ENCODE measurements at places on chromosomes 13 and 19.

- DNase-seq = peak; percentile 74
Measured at GRCh38 chr19:12783849-12784393, 7.4 kb upstream of the JUNB start.

GRCh38 chr13:40193286-40194223 lies 472.9 kb downstream of the FOXO1 start:
- DNase-seq = no peak

- DNase-seq = peak; percentile 46
Measured at GRCh38 chr19:11673608-11674041, 65.1 kb downstream of the ZNF823 start.

GRCh38 chr19:51263808-51264207 lies 12.9 kb downstream of the SIGLECL1 start:
- DNase-seq = no peak

DNA sequence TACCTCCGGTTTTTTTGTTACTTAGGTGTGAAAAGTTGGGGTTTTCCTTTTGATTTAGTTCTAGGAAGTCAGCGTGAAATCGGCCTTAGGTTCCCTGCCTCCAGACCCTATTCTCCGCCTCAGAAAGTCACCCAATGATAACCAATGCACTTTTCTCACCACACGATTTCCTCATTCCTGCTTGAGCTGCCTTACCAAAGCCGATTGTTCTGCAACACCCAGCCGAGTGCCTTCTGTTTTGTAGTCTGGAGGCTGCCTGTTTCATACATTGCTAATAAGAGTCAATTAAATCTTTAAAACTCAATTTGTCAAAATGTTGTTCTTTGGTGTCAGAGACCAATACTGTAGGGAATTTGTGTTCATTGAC lies 39.7 kb downstream of the GJA3 start:
- no peak for DNase-seq

DNA sequence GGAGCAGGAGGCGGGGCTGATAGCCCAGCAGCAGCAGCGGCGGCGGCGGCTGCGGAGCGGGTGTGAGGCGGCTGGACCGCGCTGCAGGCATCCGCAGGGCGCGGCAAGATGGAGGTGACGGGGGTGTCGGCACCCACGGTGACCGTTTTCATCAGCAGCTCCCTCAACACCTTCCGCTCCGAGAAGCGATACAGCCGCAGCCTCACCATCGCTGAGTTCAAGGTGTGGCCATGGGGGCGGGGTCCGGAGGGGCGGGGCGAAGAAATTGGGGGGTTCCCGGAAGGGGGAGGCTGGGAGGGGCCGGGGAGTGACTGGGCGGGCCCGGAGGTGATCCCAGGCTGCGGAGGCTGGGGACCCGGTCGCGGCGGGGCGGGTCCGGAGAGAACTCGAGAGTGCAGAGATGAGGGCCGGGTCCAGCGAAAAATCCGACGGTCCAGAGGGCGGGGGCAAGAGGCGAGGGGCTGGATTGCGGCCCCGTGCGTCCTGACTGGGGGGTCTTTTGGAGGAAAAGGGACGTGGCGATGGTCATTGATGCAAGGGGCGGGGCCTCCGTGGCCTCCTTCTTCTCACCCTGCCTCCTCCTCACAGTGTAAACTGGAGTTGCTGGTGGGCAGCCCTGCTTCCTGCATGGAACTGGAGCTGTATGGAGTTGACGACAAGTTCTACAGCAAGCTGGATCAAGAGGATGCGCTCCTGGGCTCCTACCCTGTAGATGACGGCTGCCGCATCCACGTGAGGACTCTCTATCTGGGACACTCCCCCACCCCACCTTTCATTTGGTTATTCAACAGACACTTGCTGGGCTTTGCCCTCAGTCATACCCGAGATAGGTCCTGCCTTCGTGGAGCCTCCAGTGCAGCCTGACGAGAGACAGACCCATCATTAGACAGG lies at the start of gene TBCB:
TBCB (plus strand) TSS at position 16 of the 891 bp plus-strand sequence; CDS start at position 109, 93 bp downstream.
- DNase-seq = no peak

- no peak for DNase-seq
Measured at GRCh38 chr19:31943778-31944177, 401.6 kb upstream of the ZNF507 start.

GRCh38 chr13:93116809-93117208 lies 109.8 kb upstream of the GPC6 start:
- DNase-seq = no peak

- DNase-seq = no peak
Measured at GRCh38 chr13:110301606-110302553, 5.1 kb downstream of the COL4A1 start.

DNA sequence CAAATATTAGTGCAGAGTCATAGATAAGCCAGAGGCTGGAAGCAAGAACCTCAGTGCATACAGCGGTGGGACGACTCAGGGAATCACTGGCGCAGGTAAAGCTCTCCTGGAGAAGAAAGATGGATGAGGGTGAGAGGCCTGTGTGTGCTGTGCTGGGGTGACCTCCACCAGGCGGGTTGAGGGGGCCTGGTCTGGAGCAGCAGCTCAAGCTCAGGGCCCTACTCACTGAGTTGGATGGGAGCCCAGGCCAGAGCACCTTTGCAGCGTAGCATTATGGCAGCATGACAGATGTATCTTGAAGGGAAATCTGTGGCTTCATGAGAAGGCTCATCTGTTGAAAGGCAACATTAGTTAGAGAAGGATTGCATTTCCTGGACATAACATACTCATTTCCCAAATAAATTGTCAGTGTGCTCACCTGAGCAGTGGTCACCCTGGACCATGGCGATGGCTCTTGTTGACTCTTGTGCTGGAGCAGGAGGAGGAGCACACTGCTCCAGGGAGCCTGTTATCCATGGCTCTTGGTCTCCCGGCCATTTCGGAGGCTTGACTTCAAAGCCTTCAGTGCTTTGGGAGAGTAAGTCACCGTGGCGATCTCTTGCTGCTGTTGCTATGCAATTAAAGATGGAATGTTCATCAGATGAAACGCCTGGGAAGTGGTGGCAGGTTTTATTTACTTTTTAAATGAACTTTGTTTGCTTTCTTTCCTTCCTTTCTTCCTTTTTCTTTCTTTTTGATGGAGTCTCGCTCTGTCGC lies 25.0 kb downstream of the HNRNPM start:
- no peak for DNase-seq

DNA sequence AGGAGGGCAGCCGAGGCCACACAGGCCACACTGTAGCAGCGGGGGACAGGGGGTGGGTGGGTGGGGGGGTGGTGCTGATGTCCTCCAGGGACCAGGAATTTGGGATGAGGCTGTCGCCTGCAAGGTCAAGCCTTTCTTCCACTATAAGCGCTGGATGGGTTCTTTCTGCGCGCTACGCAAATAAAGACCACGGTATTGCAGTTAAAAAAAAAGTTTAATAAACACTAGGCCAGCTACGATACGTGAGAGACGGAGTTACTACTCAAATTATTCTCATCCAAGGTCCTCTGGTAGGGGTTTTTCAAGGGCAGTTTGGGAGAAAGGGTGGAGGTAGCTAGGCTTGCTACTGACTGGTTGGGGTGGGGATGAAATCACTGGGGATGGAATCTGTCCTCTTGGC lies 508 bp upstream of the ZNF44 start:
- DNase-seq = no peak

DNA sequence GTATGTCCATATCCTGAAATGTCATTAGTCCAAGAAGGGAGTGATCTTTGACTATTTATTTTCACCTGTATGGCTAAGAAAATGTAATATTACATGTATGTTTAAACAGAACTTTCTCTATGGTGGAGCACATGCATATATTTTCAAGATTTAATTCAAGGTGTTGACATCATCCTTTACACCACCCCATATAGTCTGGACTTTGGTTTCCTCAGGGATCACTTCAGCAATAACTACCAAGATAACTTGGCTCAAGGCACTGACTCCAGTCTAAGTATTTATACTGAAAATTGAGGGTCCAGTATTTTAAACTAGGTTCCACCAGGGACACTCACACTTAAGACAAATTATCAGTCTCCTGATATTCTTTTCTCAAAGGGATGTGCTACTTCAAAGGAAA lies 660.6 kb downstream of the EFNB2 start:
- DNase-seq = no peak

GRCh38 chr19:32866564-32867265 lies 2.9 kb downstream of the SLC7A9 start:
- no peak for DNase-seq

GRCh38 chr13:98468929-98469328 lies 108.0 kb downstream of the STK24 start:
- no peak for DNase-seq

DNA sequence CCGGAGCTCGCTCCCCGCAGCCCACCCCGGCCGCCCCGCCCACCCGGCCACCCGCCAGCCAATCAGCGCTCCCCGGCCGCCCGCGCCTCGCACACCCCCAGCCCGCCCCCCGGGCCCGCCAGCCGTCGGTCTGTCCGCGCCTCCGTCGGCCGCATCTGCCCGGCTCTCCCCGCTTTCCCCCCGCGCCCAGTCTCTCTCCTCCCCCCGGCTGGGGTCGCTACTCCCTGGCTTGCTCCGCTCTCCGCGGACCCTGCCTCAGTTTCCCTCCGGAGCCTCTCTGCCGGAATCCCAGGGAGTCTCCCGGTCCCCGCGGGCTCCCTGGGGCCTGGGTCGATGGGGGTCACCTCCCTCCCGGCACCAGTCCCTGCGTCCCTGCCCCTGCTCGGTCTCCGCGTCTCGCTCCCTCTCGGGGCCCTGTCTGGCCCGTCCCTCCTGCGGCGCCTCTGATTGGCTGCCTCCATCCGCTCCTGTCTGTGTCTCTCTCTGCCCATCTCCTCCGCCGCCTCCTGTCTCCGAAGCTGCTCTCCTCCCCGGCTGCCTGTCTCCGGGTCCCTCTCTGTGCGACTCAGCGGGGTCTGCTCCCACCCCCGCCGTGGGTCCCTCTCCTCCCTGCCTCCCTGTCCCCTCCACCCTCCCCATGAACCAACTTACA lies 484 bp downstream of the IL11 start:
- no peak for DNase-seq

- DNase-seq = no peak
Measured at GRCh38 chr13:33554919-33555791, 262.8 kb upstream of the RFC3 start.

- no peak for DNase-seq
Measured at GRCh38 chr13:26727122-26727521, 33.5 kb downstream of the GPR12 start.

GRCh38 chr19:29372091-29372415 lies 153.7 kb upstream of the VSTM2B start:
- DNase-seq = no peak

- peak; percentile 34 for DNase-seq
Measured at GRCh38 chr19:41821003-41821735, 23.3 kb downstream of the LYPD4 start.

DNA sequence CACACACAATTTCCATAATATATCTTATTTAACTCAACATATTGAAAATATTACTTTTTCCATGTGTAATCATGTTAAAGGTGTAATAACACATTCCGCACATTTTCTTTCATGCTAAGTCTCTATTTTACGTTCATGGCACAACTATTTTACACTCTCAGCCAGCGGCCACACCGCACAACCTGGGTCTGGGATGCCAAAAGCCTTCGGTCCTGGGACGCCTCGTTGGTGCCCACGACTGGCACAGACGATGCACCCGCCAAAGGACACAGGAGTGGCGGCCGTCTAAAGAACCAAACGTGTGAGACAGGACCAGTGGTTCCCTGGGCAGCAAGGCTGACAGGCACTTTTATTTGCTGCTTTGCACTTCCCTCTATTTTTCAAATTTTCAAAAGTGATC lies 10.0 kb upstream of the PROZ start:
- DNase-seq = no peak

GRCh38 chr19:29533578-29534544 lies 8.1 kb downstream of the VSTM2B start:
- DNase-seq = no peak

- DNase-seq = no peak
Measured at GRCh38 chr13:112454648-112455334, 78.6 kb downstream of the SPACA7 start.

DNA sequence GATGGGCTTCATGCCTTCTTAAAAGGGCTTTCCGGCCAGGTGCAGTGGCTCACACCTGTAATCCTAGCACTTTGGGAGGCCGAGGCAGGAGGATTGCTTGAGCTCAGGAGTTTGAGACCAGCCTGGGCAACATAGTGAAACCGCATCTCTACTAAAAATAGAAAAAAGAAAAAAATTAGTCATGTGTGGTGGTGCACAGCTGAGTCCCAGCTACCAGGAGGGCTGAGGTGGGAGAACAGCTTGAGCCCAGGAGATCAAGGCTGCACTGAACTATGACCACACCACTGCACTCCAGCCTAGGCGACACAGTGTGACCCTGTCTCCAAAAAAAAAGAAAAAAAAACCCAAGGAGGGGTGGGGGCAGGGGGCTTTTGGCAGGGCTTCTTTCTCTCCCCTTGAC lies 7.2 kb downstream of the CARS2 start:
- no peak for DNase-seq

GRCh38 chr13:51502153-51502651 lies 49.4 kb upstream of the INTS6 start:
- no peak for DNase-seq

GRCh38 chr13:21216332-21216731 lies 39.9 kb downstream of the MRPL57 start:
- no peak for DNase-seq

- DNase-seq = no peak
Measured at GRCh38 chr13:34000955-34001354, 183.0 kb downstream of the RFC3 start.

GRCh38 chr13:77558016-77558415 lies 22.5 kb downstream of the SCEL start:
- no peak for DNase-seq

DNA sequence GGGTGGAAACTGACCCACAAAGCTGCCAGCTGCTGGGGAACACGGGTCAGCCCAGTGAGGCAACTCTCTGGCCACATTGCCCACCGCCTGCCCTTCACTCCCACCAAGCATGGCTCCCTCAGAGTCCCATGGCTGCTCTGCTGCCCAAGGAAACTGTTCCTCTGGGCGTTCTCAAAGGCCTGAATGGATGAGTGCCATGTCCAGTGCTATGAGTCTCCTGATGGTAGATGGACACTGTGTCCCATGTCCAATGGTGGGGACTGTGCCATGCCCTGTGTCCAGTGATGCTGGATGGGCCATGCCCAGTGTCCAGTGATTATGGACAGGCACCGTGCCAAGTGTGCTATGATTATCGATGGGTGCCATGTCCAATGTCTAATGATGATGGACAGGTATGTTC lies 88.8 kb downstream of the ANKRD10 start:
- no peak for DNase-seq

- no peak for DNase-seq
Measured at GRCh38 chr13:35917252-35917941, 213.8 kb downstream of the DCLK1 start.

DNA sequence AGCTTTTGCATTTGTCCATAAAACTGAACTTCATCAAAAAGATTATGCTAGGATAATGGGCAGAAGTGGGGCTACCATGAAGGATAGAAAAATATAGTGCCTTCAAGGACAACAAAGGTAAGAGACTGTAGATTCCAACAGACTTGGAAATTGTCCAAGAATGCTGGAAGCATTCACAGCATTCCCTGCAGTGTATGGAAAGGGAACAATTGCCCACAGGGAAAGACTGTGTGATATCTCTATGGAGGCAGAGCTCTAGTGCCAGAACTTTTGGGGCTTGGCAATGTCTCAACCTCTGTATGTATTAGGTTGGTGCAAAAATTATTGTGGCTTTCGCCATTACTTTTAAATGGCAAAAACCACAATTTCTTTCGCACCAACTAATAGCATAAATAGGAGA lies 1598.8 kb upstream of the MIR17HG start:
- DNase-seq = no peak
